ENCODE measurements at places on chromosomes 1 and 21.

- no peaks in the 10 kb centered on the region for H3K27me3 ChIP-seq
- no peaks in the 10 kb centered on the region for H3K4me1 ChIP-seq
- peaks cover 10% of the 10 kb centered on the region for H3K36me3 ChIP-seq
Observed at GRCh38 chr21:29490016-29490415, 191.3 kb downstream of the BACH1 start.

DNA sequence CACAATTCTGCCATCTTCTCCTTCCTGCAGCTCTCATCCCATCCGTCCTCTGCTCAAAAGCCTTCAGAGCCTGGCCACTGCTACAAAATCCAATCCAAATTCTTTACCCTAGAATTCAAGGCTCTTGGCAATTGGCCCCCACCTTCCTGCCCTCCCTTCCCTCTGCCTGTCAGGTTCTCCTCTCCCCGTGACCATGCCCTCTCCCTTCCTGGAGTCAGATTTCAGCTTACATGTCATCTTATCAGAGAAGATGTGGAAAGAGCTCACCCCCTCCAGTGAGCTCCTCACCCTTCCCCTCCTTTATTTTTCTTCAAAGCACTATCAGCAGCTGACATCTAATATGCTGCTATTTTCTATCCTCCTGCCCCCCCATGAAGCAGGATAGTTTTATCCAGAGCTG is 86.9 kb downstream of the GRIK3 start:
- no peaks in the 10 kb centered on the region for H3K4me1 ChIP-seq
- H3K27me3 ChIP-seq: peaks cover 9% of the 10 kb centered on the region
- no peak overlapping the region for H3K4me3 ChIP-seq

DNA sequence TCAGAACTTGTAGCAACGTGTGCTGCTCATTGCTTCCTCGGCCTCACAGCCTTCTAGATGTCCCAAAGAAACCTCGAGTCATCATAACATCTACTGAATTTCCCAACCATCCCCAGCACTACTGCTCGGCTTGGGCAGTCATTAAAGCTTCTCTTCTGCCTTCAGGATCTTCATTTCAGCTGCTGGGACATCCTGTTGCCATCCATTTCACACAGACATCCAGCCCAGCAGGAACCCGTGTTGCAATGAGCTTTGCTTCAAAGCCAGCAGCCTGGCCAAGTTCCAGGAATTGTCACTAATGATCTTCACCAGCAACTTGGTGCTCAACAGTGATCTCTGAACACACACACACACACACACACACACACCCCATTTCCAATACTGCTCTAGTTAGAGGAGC is 18.5 kb downstream of the WLS start:
- peaks cover 11% of the 10 kb centered on the region for H3K27me3 ChIP-seq
- DNase-seq: no peak
- H3K4me1 ChIP-seq: no peaks in the 10 kb centered on the region
- no peak overlapping the region for H3K4me3 ChIP-seq
- no peak overlapping the region for H3K27ac ChIP-seq

- peaks cover 11% of the 10 kb centered on the region for H3K4me1 ChIP-seq
- no peak overlapping the region for H3K4me3 ChIP-seq
- no peak overlapping the region for H3K27ac ChIP-seq
- no peak for DNase-seq
- H3K27me3 ChIP-seq: no peaks in the 10 kb centered on the region
- peaks cover 35% of the 10 kb centered on the region for H3K36me3 ChIP-seq
Observed at GRCh38 chr1:41167667-41168066, 74.4 kb downstream of the SCMH1 start.

GRCh38 chr1:177746155-177746554 is 223.7 kb downstream of the SEC16B start:
- no peaks in the 10 kb centered on the region for H3K36me3 ChIP-seq
- H3K27ac ChIP-seq: no peak overlapping the region
- no peak for DNase-seq
- H3K4me1 ChIP-seq: no peaks in the 10 kb centered on the region

GRCh38 chr1:94863297-94863911 is 43.2 kb downstream of the SLC44A3 start:
- H3K4me3 ChIP-seq: no peak overlapping the region
- H3K27me3 ChIP-seq: peaks cover 2% of the 10 kb centered on the region
- no peaks in the 10 kb centered on the region for H3K4me1 ChIP-seq
- no peak overlapping the region for H3K27ac ChIP-seq

DNA sequence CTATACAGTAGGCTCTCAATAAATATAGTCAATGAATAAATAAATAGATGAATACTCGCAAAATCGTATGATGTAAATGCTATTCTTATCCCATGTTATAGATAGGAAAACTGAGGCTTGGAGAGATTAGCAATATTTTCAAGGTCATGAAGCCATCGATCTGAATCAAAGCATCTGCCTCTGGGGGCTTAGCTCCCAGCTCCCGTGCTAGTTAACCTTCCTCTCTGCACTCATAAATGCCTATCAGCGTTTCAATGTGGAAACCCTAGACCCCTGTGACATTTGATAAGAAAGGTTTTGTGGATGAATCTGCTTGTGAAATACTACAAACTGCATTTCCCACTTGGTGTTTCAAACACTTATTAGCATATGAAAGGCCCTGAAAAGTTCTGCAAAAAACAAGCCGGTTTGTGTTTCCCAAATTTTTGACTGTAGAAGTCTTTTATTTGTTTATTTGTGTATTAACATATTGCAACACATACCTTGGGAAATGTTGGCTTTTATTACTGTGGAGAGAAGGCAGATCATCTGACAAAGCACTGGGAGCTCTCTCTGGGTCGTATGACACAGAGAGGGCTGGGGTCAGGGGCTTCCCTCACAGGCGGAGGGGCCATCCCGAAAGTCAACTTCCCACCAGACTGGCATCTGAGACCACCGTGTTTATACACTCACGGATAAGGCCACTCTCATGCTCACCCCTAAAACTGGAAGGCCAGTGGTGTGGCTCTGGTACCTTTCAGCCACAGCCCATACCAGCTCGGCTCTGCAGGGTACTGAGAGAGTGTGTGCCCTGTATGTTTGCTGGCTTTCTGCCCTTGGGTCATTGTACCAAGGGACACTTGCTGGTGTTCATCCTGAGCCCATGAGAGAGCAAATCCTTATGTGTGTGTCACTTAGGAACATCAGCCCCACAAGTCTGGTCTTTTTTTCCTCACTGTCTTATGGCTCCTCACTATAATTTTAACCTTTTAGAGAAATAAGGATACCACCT is 993 bp upstream of the PROK1 start:
- no peak overlapping the region for H3K27ac ChIP-seq
- peaks cover 2% of the 10 kb centered on the region for H3K4me1 ChIP-seq
- DNase-seq: no peak
- no peaks in the 10 kb centered on the region for H3K36me3 ChIP-seq
- no peak overlapping the region for H3K4me3 ChIP-seq
- peaks cover 5% of the 10 kb centered on the region for H3K27me3 ChIP-seq

DNA sequence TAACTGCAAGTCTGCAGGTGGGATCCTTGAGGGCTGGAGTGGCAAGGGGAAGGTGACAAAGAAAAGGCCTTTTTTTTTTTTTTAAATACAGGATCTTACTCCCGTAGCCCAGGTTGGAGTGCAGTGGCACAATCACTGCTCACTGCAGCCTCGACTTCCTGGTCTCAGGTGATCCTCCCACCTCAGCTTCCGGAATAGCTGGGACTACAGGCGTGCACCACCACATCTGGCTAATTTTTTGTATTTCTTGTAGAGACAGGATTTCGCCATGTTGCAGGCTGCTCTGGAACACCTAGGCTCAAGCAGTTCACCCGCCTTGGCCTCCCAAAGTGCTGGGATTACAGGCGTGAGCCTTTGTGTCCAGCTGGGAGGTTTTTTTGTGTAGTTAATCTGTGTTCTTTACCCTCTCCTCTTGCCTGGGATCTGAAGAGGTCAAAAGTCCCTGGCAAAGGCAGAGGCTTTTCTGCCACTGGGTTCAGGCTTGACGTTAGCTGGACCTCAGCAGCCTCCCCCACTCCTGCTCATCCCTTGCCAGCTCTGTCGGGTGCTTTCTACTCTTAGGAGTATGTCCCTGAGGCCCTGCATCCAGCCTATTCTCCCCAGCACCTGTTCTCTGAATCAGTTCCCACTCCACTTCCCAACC is 5.2 kb downstream of the IL6R start:
- H3K4me3 ChIP-seq: no peak overlapping the region
- H3K27ac ChIP-seq: peak overlapping the region; percentile 43
- no peaks in the 10 kb centered on the region for H3K36me3 ChIP-seq
- no peaks in the 10 kb centered on the region for H3K27me3 ChIP-seq
- DNase-seq: no peak
- H3K4me1 ChIP-seq: peaks cover 54% of the 10 kb centered on the region

DNA sequence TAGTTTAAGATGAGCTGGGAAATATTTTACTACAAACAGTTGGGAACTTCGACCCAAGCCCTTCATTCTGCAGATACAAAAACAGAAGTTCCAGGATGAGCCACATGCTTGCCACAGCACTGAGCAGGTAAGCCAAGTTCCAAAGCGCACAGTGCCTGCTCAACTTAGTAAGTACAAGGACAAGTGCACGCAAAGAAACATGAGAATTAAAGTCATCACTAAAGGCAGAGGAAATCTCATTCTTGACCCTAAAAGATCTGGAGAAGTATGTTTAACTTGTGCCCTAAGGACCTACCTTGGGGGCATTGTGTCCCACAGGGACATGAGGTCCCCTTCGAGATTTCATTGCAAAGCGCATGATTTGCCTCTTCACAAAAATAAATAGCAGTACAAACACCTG is 1.2 kb upstream of the UBAP2L start:
- DNase-seq: no peak
- H3K36me3 ChIP-seq: peaks cover 13% of the 10 kb centered on the region
- peaks cover 42% of the 10 kb centered on the region for H3K4me1 ChIP-seq
- no peaks in the 10 kb centered on the region for H3K27me3 ChIP-seq

- peaks cover 25% of the 10 kb centered on the region for H3K36me3 ChIP-seq
- H3K4me3 ChIP-seq: no peak overlapping the region
- DNase-seq: no peak
Observed at GRCh38 chr1:185279571-185279970, 37.5 kb downstream of the IVNS1ABP start.

GRCh38 chr21:39837861-39838359 is 29.3 kb upstream of the PCP4 start:
- no peaks in the 10 kb centered on the region for H3K27me3 ChIP-seq
- H3K4me3 ChIP-seq: no peak overlapping the region
- no peaks in the 10 kb centered on the region for H3K36me3 ChIP-seq
- no peaks in the 10 kb centered on the region for H3K4me1 ChIP-seq

- H3K4me3 ChIP-seq: no peak overlapping the region
- no peak for DNase-seq
Observed at GRCh38 chr1:218531936-218532335, 186.8 kb downstream of the TGFB2 start.

GRCh38 chr1:18064534-18064933 is 43.1 kb upstream of the IGSF21 start:
- DNase-seq: no peak
- no peak overlapping the region for H3K27ac ChIP-seq
- no peak overlapping the region for H3K4me3 ChIP-seq
- no peaks in the 10 kb centered on the region for H3K36me3 ChIP-seq
- peaks cover 20% of the 10 kb centered on the region for H3K27me3 ChIP-seq

GRCh38 chr1:47786316-47786715 is 210.9 kb downstream of the TRABD2B start:
- H3K27me3 ChIP-seq: peaks cover 9% of the 10 kb centered on the region
- no peaks in the 10 kb centered on the region for H3K36me3 ChIP-seq
- no peak overlapping the region for H3K27ac ChIP-seq
- H3K4me3 ChIP-seq: no peak overlapping the region
- no peaks in the 10 kb centered on the region for H3K4me1 ChIP-seq

GRCh38 chr1:207495801-207496792 is at the start of gene CR1:
Gene CR1, plus strand, starts transcription at chr1:207496157. Its CDS starts 111 bp downstream, at chr1:207496268.
- no peaks in the 10 kb centered on the region for H3K27me3 ChIP-seq
- peak within 1 kb of the TSS; percentile 84 for H3K27ac ChIP-seq
- peaks cover 27% of the 10 kb centered on the region for H3K4me1 ChIP-seq
- peak; percentile 45 for DNase-seq
- H3K36me3 ChIP-seq: no peaks in the 10 kb centered on the region

DNA sequence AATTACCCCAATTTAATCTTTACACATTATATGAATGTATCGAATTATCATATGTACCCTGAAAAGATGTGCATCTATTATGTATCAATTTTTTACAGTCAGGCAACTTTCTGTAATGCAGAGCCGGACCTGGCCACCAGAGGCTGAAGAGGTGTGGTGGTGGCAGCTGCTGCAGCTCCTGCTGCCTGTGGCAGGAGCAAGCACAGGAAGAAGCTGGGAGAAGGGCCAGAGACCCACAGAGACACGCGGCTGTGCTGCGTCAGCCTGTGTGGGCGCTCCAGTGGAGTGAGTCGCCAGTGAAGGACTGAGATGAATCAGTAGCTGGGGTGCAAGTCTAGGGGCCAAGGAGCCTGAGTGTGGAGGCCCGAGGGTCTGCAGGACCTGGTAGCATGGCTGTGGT is 74.3 kb upstream of the COG2 start:
- no peak for DNase-seq
- H3K36me3 ChIP-seq: no peaks in the 10 kb centered on the region
- H3K4me3 ChIP-seq: no peak overlapping the region
- peaks cover 4% of the 10 kb centered on the region for H3K4me1 ChIP-seq

DNA sequence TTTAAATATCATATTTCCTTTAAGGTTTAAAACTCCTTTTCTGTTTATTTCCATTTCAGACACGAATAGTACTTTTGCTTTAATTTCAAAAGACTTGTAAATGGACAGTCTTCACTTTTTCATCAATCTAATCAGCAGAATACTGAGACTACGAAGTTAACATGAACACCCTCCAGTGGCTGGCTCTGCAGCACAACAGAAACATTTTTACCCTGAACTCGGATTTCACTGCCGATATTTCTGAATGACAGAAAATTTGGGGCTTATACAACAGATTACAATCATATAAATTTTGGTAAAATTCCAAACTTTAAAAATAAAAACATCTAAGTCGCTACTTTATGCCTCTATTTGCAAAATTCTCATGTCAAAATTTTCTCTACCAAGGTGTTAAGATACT is 86.2 kb downstream of the AKT3 start:
- H3K4me3 ChIP-seq: no peak overlapping the region
- H3K27ac ChIP-seq: no peak overlapping the region
- no peak for DNase-seq

- no peak for DNase-seq
- no peaks in the 10 kb centered on the region for H3K36me3 ChIP-seq
- no peak overlapping the region for H3K27ac ChIP-seq
Observed at GRCh38 chr21:44279354-44280260, 6.1 kb upstream of the AIRE start.

GRCh38 chr21:41045534-41046268 is 122.3 kb upstream of the BACE2 start:
- H3K27me3 ChIP-seq: peaks cover 11% of the 10 kb centered on the region
- no peak overlapping the region for H3K4me3 ChIP-seq
- H3K27ac ChIP-seq: no peak overlapping the region
- DNase-seq: no peak
- no peaks in the 10 kb centered on the region for H3K4me1 ChIP-seq

Measured in memory B cell (primary cell).